ENCODE measurements at places on chromosomes 1 and 21.

GRCh38 chr1:215076322-215076721 is 6.2 kb upstream of the KCNK2 start:
- DNase-seq = no peak

- DNase-seq = no peak
Observed at GRCh38 chr1:65605621-65606020, 185.2 kb downstream of the LEPR start.

DNA sequence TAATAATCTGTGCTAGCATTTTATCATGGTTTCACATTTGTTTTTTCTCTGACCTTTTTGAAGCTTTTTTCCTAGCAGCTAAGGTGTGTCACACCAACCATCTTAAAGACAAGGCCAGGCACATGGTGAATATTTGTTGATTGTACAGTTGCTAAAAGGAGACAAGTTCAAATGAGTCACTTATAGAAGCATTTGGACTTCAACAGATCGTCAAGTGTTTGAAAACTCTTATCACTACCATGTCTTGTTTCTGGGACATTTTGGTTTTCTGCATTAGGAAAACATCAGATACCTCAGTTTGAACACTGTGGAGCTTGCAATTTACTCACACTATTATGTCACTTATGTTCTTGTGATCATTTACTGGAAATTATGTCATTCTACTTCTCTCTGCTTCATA is 407.3 kb downstream of the USP25 start:
- DNase-seq = no peak

DNA sequence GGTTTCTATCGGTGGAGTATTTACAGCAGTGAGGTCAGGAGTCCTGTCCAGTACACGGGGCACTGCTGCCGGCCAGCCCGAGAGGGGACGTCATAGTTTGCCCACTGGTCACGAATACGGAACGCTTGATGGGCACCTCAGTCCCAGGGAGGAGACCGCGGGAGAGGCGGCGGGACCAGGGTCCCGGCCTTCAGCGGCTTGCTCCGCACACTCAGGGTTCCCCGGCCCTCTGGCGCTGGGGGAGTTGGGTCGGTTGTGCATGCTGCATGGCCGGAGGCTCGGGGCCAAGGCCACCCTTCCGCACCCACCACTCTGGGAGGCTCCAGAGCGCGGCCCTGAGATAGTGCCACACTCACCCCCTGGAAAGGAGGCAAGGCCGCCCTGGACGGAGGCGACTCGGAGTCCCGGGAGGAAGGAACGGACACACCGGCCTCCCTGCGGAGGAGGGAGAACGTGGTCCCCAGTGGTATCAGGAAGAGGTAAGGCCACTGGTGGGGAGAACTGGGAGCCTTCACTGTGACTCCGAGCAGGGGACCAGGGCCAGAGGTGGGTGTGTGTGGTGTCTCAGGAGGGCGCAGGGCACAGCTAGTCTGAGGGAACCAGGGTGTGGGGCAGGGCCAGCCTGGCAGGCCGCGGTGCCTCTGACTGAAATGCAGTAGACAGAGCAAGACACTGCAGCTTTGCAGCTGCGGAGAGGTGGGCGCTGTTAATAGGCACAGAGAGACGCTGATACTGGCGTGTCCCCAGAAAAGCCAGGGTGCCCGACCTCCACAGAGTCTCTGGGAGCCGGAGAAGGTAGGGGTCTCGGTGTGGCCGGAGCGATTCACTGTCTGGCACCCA is 28.6 kb upstream of the PRSS38 start:
- no peak for DNase-seq

DNA sequence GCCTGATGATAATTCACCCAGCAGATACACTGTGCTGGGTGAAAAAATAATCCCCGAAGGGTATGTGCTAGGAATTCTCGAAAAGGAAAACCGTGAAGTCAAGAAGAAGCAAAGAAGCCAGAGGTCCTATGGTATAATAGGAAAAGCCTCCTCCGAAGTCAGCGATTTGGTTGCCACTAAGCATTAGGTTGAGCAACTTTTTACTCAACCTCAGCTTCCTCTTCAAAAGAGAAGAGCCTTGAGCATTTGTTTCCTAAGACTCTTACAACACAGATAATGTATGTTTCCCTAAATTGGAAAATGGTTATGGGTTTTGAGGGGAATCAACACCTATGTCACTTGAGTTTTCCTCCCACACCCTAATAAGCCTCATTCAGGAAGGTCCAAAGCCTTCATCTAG is 21.3 kb upstream of the MNDA start:
- DNase-seq = no peak

All from germinal center (tissue), 1 donor.